ENCODE measurements at places on chromosomes 2 and 18. TPM values are rescaled to one million over a fixed set of nuclear protein-coding genes. Genes with fewer than 3 reads are reported as not detected.

The SRBD1 gene
- 36.2 TPM for total RNA-seq

The CFC1 gene
- not detected for total RNA-seq

The TRIM43 gene
- not detected for total RNA-seq

The RDH14 gene
- total RNA-seq, result 138 TPM

The KLHL29 gene
- 7.8 TPM for total RNA-seq

The WDPCP gene
- 15.5 TPM for total RNA-seq

The UGT1A5 gene
- 11.5 TPM for total RNA-seq

The NAT8 gene
- total RNA-seq, result 1.2 TPM

The PROKR1 gene
- 0.16 TPM for total RNA-seq

The CROCC2 gene
- total RNA-seq, result not detected

DNA sequence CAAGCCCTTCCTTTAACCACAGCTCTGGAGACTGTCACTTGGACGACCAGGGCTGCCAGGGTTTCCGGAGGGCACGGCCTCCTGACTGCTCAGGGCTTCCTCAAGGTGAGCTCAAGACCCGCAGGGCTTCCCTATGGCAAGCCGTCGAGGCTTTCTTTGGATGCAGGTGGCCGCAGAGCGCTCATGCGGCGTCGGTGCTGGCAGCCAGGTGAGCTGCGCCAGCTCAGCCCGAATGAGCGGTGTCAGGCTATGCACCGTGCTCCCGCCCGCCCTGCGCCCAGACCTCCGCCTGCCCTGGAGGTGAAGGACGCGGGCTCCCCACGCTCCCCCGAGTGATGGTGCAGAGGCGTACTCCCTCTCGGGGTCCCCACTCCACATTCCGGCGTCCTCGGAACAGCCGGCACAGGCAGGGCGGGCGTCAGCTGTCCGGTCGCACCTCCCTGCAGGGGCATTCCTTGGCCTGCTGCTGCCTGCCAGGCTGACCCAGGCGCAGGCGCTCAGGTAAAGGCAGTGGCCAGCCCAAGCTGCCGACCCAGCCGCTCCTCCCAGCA is 20.8 kb upstream of the TUBB6 start:
- no peak overlapping the region for H3K4me3 ChIP-seq
- no peak for DNase-seq
- H3K4me1 ChIP-seq, result peaks cover 21% of the 10 kb centered on the region
- peak overlapping the region; percentile 88 for H3K27ac ChIP-seq
- no peaks in the 10 kb centered on the region for H3K36me3 ChIP-seq

DNA sequence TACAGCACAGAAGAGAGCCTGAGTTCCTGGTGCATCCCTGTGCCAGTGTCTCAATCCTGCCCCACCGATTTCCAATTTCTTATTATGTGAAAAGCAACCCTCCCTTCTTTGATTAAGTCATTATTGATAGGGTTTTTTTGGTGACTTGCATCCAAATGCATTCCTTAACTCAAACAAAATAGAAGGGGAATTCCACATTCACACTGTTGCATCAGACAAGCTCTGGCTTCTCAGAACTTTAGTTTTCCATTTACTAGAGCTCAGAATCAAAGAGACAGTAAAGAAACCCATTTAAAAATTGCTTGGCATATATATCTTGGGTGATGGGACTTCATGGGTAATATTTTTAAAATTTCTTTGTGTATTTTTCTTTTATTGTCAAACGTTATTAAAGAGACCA is 13.8 kb upstream of the TMEM200C start:
- H3K27me3 ChIP-seq, result no peaks in the 10 kb centered on the region
- H3K36me3 ChIP-seq, result no peaks in the 10 kb centered on the region
- no peak overlapping the region for H3K4me3 ChIP-seq
- H3K4me1 ChIP-seq, result no peaks in the 10 kb centered on the region
- no peak overlapping the region for H3K27ac ChIP-seq

GRCh38 chr2:9391961-9392720 is 31.2 kb downstream of the ITGB1BP1 start:
- no peaks in the 10 kb centered on the region for H3K27me3 ChIP-seq
- peak overlapping the region; percentile 3 for H3K27ac ChIP-seq
- DNase-seq, result no peak
- H3K4me3 ChIP-seq, result no peak overlapping the region

GRCh38 chr2:144595686-144596072 is 75.8 kb upstream of the ZEB2 start:
- no peak overlapping the region for H3K4me3 ChIP-seq
- peaks cover 11% of the 10 kb centered on the region for H3K4me1 ChIP-seq
- H3K27ac ChIP-seq, result no peak overlapping the region
- no peaks in the 10 kb centered on the region for H3K27me3 ChIP-seq
- no peak for DNase-seq

GRCh38 chr2:98518101-98518500 is 73.4 kb downstream of the INPP4A start:
- H3K27me3 ChIP-seq, result no peaks in the 10 kb centered on the region
- H3K36me3 ChIP-seq, result no peaks in the 10 kb centered on the region
- H3K4me3 ChIP-seq, result no peak overlapping the region
- H3K27ac ChIP-seq, result no peak overlapping the region

- no peak for DNase-seq
- no peaks in the 10 kb centered on the region for H3K4me1 ChIP-seq
- H3K27me3 ChIP-seq, result no peaks in the 10 kb centered on the region
Observed at GRCh38 chr2:182148344-182148743, 162.7 kb downstream of the PPP1R1C start.

GRCh38 chr2:128260239-128261138 is 58.2 kb downstream of the HS6ST1 start:
- no peaks in the 10 kb centered on the region for H3K27me3 ChIP-seq
- no peaks in the 10 kb centered on the region for H3K36me3 ChIP-seq
- no peaks in the 10 kb centered on the region for H3K4me1 ChIP-seq

DNA sequence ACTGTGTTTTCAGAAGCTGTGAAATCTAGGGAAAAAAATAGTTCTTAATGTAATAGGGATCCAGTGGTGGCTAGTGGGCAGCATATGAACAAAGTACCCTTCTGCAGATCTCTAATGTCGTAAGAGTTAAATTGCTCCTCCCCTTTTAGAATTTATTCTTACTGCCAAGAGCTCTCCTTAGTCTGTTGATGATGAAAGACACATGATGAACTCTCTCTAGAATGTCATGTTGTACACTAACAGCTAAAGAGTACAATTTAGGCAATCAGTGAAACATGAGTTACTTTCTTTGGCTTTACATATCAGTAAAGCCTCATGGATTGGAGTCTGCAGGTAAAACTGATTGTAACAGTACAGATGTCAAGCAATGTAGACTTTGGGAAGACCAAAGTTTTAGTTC is 84.2 kb downstream of the SLC39A10 start:
- no peaks in the 10 kb centered on the region for H3K27me3 ChIP-seq
- no peaks in the 10 kb centered on the region for H3K4me1 ChIP-seq
- no peak for DNase-seq

DNA sequence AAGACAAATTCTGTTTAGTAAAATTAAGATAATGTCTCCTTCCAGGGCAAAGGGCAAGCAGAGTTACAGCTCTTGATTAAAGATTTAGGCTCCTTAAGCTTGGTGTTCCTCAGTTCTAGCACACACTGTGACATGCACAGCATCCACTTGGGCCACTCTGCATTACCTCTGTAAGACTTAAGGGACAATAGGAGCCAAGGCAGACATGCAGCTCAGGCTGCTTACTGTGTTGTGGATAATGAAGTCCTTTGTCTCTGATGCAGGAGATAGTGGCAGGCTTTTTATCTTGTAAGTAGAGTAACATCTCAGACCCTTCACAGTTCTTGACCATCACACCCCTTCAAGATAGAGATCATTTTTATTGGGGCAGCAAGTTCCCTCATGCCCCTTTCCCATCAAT is 31.2 kb downstream of the RBM45 start:
- no peaks in the 10 kb centered on the region for H3K4me1 ChIP-seq
- DNase-seq, result no peak
- H3K27ac ChIP-seq, result no peak overlapping the region
- H3K4me3 ChIP-seq, result no peak overlapping the region

- H3K4me3 ChIP-seq, result no peak overlapping the region
- no peak overlapping the region for H3K27ac ChIP-seq
- H3K36me3 ChIP-seq, result no peaks in the 10 kb centered on the region
- no peaks in the 10 kb centered on the region for H3K4me1 ChIP-seq
- DNase-seq, result no peak
Observed at GRCh38 chr2:64681479-64681967, 27.8 kb upstream of the SERTAD2 start.

GRCh38 chr2:196802401-196802800 is 2.9 kb upstream of the GTF3C3 start:
- H3K36me3 ChIP-seq, result no peaks in the 10 kb centered on the region
- no peak overlapping the region for H3K27ac ChIP-seq
- peaks cover 6% of the 10 kb centered on the region for H3K4me1 ChIP-seq
- no peaks in the 10 kb centered on the region for H3K27me3 ChIP-seq

DNA sequence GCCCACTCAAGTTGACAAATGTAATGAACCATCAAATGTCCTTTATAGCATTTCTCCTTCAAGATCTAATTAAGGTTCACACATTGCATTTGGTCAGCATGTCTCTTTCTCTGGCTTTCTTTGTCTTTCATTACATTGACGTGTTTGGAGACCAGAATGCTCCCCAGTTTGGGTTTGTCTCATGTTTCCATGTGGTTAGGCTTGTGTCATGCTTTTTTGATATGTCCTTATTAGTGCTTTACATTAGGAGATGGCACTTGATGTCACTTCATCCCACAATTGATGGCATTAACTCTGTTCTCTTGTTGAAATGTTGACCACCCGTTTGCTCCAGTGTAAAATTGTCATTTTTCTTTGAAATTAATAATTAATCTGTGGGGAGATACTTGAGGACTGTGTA is 165.8 kb downstream of the AKAIN1 start:
- no peak overlapping the region for H3K27ac ChIP-seq
- no peak for DNase-seq
- no peaks in the 10 kb centered on the region for H3K27me3 ChIP-seq
- no peaks in the 10 kb centered on the region for H3K36me3 ChIP-seq
- no peaks in the 10 kb centered on the region for H3K4me1 ChIP-seq

GRCh38 chr2:72996117-72996502 is 75.4 kb downstream of the SFXN5 start:
- no peaks in the 10 kb centered on the region for H3K27me3 ChIP-seq
- no peak overlapping the region for H3K27ac ChIP-seq
- no peaks in the 10 kb centered on the region for H3K4me1 ChIP-seq
- DNase-seq, result no peak

GRCh38 chr2:144350151-144350802 is 169.6 kb downstream of the ZEB2 start:
- H3K36me3 ChIP-seq, result no peaks in the 10 kb centered on the region
- no peak for DNase-seq
- H3K27ac ChIP-seq, result no peak overlapping the region
- no peak overlapping the region for H3K4me3 ChIP-seq

DNA sequence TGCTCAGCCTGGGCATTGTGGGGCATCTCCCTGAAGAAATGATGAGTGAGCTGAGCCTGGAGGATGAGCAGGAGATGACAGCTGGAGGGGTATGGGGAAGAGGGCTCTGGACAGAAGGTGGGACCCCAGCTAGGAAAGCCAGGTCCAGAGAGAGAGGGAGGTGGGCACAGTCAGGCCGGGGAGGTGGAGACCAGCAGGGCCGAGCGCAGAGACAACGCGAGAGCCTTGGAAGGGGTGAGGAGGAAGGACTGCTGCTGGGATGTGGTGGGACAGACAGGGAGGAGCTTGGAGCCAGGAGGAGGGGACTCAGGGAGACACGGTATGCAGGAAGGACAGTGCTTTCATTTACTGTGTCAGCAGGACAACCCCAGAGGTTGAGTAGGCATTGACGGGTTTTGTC is 8.2 kb downstream of the TRPM8 start:
- H3K4me3 ChIP-seq, result no peak overlapping the region
- DNase-seq, result no peak
- no peaks in the 10 kb centered on the region for H3K4me1 ChIP-seq
- H3K27ac ChIP-seq, result no peak overlapping the region
- H3K36me3 ChIP-seq, result no peaks in the 10 kb centered on the region

GRCh38 chr2:200306931-200307723 is 634 bp downstream of the SPATS2L start:
- H3K27me3 ChIP-seq, result no peaks in the 10 kb centered on the region
- DNase-seq, result peak; percentile 52
- H3K27ac ChIP-seq, result peak overlapping the region; percentile 96
- H3K4me1 ChIP-seq, result peaks cover 18% of the 10 kb centered on the region
- H3K4me3 ChIP-seq, result peak overlapping the region; percentile 92

DNA sequence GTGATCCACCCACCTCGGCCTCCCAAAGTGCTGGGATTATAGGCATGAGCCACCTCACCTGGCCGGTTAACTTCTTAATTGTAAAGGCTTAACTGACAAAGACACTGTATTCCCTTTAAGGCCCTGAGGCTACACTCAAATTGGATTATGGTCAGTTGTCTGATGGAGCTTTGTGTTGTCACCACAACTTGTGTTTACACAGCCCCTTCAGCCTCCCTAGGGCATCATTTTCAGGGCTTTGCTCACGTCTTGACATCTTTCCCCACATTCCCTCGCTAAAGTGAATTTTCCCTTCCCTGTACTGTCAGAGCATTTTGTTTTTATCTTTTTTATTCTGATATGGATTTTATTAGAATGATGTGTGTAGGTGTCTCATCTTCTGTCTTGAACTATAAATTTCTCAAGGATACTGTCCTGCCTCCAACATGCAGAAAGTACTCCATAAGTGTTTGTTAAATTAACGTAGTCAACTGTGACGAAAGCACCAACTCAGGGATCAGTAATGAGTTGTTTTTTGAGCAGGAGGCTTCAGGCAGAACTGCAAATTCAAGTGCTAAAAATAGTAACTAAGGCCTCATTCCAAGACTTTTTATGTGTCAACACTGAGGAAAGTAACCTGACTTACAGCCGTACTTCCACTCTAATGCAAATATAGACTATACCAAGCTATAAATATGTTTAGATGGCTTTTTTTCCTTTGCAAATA is 77.1 kb upstream of the NARS1 start:
- peak overlapping the region; percentile 18 for H3K27ac ChIP-seq
- H3K27me3 ChIP-seq, result no peaks in the 10 kb centered on the region
- no peak overlapping the region for H3K4me3 ChIP-seq
- H3K36me3 ChIP-seq, result peaks cover 18% of the 10 kb centered on the region

GRCh38 chr18:59220784-59221765 is 1.1 kb downstream of the GRP start:
- H3K36me3 ChIP-seq, result no peaks in the 10 kb centered on the region
- no peak for DNase-seq
- no peaks in the 10 kb centered on the region for H3K4me1 ChIP-seq

- no peaks in the 10 kb centered on the region for H3K27me3 ChIP-seq
- H3K4me3 ChIP-seq, result no peak overlapping the region
- H3K36me3 ChIP-seq, result no peaks in the 10 kb centered on the region
Observed at GRCh38 chr18:70621710-70622109, 332.9 kb downstream of the SOCS6 start.

DNA sequence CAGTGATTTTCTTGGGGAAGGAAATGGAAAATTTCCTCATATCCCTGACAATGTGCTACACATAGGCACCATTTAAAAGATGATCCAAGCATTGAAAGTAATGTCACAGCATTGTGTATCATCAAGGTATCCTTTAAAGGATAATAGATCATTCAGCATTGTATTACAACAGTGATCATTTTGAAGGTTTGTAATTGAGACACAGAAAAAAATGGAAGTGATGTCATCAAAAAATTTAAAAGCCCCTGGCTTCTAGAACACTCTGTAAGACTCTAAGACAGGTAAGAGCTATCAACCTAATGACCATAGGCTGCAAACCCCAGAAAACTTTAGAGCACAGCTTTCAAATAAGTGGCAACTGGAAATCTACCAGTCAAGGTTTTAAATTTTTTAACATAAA is 271.4 kb downstream of the ETAA1 start:
- H3K4me1 ChIP-seq, result peaks cover 5% of the 10 kb centered on the region
- no peaks in the 10 kb centered on the region for H3K27me3 ChIP-seq
- no peaks in the 10 kb centered on the region for H3K36me3 ChIP-seq
- no peak overlapping the region for H3K27ac ChIP-seq
- no peak for DNase-seq

- H3K36me3 ChIP-seq, result no peaks in the 10 kb centered on the region
- H3K4me3 ChIP-seq, result no peak overlapping the region
- DNase-seq, result no peak
- peaks cover 25% of the 10 kb centered on the region for H3K4me1 ChIP-seq
Observed at GRCh38 chr2:10385501-10385900, 62.6 kb downstream of the ODC1 start.

Measured in transverse colon (tissue), 4 donors.